ENCODE measurements at places on chromosomes 3 and 15.

DNA sequence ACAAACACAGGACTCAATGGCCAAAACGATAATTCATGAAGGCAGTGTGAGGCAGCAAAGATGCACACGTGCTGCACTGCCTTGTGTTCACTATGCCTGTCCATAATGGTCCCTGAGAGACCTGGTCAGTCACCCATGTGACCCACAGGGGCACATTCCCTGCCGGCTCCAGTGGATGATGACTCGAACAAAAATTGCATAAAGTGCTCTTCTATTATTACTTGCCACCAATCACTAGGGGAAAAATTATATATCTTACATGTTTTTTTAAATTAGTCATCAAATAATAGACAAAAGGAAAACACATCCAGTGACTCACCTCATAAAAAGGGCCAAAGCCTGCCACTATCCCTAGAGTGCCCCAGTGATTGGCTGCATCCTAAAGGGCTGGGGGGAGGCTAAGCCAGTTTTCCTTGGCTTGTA lies 47.5 kb downstream of the UBP1 start:
- no peak for DNase-seq

GRCh38 chr3:170102431-170102830 lies 64.6 kb downstream of the GPR160 start:
- no peak for DNase-seq

DNA sequence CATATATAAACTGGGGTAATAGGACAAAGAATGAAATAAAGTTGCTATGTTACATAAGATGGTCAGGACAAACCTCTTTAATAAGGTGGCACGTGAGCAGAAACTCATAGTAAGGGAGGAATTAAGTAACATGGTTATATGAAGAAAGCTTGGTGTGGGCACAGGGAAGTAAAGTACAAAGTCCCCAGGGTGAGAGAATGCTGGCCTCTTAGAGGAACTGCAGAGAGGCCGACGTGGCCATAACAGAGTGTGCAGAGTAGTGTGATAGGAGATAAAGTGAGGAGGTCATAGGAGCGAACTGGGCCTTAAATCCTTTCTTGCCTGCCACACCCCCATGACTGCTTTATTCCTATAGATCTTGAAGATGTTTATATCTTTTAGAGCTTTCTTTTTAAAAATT lies 17.4 kb upstream of the RBMS3 start:
- DNase-seq = no peak

- DNase-seq = no peak
These were observed 314.6 kb downstream of the RPLP1 start for GRCh38 chr15:69767191-69767590.

DNA sequence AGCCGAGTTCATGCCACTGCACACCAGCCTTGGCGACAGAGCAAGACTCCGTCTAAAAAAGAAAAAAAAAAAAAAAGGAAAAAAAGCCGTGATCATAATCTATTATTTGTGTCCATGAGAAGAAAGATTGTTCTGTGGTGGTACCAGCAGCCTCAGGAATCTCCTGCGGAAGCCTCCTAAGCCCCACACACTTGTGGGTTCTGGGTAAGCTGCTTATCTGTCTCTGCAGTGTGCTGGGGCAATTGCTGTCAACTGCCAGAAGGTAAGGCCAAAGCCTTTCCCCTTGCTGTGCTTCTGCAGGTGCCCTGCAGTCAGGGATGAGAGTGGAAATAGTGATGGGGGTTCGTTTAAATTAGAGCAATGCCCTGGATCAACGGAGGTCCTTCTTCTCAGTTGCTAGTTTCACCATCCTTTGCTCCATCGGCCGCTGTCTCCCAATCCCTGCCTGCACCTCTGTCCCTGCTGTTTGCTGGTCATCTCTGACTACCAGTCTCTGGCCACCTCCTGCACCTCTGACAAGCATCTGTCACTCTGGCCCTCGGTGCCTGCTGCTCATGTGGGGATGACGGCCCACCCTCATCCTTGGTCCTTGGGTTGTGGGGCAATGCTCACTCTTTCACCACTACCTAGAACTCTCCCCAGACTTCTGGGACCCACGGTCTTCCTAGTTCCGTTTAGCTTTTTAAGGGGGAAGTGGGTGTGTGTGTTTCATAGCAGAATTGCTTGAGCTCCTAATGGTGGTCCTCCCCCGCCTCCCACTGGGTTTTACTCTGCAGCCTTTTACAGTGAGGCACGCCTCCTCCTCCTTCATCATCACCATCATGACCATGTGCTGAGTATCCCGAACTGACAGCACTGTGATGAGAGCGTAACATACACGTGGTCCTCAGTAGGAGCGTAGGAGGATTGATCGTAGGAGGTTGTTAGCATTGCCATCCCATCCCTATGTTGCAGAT lies 25.5 kb downstream of the CHRD start:
- DNase-seq = no peak

DNA sequence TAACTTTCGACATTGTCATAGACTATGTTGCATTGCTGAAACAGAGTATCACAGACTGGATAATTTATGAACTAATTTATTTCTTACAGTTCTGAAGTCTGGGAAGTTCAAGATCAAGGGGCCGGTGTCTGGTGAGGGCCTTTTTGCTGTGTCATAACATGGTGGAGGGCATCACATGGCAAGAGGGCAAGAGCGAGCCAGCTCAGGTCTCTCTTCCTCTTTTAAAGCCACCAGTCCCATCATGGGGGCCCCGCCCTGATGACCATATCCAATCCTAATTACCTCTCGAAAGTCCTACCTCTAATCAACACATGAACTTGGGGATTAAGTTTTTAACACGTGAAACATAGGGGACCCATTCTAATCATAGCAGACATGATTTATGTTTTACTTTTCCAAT lies 33.5 kb upstream of the DCUN1D1 start:
- no peak for DNase-seq

DNA sequence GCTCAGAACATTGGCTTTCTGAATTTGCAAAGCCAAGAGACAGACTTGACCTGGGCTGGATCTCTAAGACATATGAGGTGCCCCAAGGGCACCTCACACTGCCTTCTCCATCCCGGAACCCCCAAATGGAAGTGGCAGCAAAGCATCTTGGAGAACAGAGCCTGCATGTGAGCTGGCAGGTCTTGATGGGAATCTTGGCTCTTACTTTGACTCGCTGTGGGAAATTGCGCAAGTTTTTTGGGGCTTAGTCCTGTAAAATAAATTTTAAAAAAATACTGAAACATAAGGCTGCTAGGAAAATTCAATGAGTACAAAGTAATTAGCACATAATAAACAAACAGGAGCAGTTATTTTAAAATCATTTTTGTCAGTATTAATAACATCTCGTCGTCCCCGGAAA lies 13.7 kb upstream of the SEC22A start:
- no peak for DNase-seq
